ENCODE measurements at places on chromosomes 1 and 21. TPM values are rescaled to one million over a fixed set of nuclear protein-coding genes. Genes with fewer than 3 reads are reported as not detected.

DNA sequence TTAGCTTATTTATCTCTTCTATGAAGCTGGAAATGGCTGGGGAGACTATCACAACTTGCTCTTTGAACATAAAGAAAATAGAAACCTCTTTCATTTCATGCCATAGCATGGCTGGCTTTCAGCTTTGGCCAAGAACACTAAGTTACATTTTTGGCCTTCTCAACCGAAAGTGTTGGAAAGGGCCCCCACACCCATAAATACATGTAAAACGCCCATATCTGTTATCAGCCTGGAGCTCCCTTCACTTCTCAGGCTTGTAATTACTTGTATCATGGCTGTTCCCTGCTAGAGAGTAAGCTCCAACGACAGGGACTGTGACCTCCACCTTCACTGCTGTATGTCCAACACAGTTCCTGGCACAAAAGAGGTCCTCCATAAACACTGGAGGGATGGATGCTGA is 12.7 kb upstream of the EIF4G3 start:
- DNase-seq: no peak

- no peak for DNase-seq
These were observed 17.3 kb downstream of the LRRC42 start for GRCh38 chr1:53963460-53963859.

- no peak for DNase-seq
These were observed 33.9 kb upstream of the ZNF362 start for GRCh38 chr1:33222381-33222780.

DNA sequence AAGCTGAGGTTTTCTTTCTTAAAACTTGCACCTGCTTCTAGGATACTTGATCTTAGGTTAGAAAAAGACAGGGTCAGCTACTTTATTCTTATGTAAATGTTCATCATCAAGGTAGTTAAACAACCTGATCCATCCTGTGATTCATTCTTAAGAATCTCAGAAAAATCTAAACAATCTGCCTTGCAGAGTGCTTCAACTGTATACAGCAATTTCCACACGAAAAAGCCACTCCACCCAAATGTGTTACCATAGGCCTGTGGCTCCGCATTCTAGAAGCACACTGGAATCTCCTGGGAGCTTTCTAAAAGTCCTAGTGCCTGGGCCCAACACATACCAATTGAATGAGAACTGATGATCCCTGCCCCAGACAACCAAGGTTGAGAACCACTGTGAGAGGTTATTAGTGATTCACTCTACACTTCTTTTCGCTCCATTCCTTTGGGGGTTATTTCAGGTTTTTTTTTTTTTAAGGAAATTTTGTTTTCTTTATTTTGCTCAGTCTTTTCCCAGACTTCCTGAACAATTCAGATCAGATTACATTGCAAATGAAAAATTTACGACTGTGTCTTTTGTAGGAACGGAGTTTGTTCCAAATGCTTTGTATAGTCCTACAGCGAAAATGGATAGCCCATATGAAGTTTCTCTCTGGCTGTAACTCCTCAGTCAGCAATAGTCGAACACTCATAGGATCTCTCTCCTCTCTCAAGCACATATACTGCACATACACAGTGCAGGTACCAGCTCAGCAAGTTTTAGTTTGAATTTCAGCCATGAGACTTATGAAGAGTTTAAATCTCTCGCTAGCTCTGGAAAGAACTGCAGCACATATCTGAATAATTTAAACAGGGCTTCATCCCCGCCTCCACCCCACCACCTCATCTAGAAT is 16.1 kb downstream of the SMYD2 start:
- DNase-seq: no peak

DNA sequence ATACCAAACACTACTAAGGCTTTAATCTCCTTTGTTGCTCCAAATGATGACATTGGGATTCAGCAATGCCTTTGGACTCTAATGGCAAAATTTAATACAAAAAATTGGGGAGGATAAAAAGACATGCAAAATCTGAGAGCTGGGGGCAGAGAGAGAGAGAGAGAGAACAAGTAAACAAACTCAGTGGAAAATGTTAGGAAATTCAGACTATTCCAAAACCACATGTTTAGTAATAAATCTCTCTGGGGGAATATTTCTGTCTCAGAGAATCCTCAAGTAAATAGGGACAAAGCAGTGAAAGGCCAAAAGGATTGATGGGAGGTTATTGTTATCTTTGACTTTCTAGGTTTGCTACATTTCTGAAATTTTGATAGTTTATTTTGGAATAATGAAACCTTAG is 65.7 kb downstream of the PLA2G4A start:
- DNase-seq: no peak

Gene ESPN
- total RNA-seq: 1.1 TPM

GRCh38 chr21:46111193-46111571 is 13.3 kb downstream of the COL6A2 start:
- no peak for DNase-seq

GRCh38 chr1:175002910-175003517 is 3.3 kb downstream of the CACYBP start:
- DNase-seq: no peak

- DNase-seq: no peak
These were observed 212.4 kb upstream of the USP24 start for GRCh38 chr1:55427606-55428005.

Gene LY9
- 34.4 TPM for total RNA-seq

GRCh38 chr1:53729456-53730223 is 9.3 kb downstream of the GLIS1 start:
- no peak for DNase-seq

DNA sequence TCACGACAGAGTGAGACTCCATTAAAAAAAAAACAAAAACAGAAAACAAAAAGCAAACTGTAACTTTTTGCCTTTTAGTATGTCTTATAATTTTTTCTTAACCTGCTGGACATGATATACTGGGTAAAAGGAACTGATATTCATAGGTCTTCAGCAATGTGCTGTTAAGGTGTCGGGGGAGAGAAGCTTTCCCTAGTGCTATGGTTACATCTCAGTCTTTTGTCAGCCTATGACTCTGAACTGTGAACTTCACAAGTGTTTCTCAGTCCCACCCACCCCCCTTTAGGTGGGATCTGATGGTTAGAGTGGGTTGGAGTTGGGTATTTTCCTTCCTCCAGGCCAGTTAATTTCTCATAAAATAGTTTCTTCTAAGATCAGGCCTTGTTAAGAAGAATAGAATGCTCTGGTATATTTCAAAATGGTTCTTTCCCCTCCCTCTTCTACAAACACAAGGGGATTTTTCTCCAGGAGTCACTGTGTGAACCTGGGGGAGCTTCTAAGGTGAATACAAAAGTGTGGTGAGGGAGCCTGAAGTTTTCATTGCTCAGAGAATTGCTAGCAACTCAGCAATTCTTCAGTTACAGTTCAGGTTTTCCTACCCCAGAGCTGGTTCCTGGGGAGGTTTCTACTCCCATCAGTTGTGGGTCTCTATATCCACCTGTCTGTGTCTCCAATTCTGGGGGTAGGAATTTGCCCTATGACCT is 16.1 kb upstream of the EDARADD start:
- DNase-seq: no peak

Gene CYP4Z1
- total RNA-seq: not detected

GRCh38 chr1:224507771-224508523 is 73.3 kb upstream of the WDR26 start:
- DNase-seq: no peak

Gene NR1I3
- total RNA-seq: not detected

Gene ANGPTL3
- total RNA-seq: not detected

DNA sequence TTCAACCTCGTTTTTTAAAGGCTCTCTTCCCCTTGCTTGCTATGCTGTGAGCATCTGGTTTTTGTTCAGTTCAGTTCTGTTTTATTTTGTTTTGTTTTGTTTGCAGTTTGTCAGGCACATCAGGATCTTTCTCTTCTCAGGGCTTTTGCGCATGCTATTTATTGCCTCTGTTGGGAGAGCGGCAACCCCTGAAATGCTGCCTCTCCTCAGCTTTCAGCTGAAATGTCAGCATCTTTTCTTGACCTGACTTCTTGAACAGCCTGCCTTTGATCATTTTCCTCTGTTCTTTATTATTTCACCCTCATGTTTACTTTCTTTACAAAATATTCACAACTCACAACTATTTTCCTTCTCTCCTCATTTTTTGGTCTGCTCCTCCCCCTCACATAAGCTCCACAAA is 50.4 kb upstream of the RC3H1 start:
- no peak for DNase-seq

Gene NBPF11
- 24.2 TPM for total RNA-seq

GRCh38 chr1:89743788-89744187 is 77.0 kb upstream of the LRRC8D start:
- no peak for DNase-seq

DNA sequence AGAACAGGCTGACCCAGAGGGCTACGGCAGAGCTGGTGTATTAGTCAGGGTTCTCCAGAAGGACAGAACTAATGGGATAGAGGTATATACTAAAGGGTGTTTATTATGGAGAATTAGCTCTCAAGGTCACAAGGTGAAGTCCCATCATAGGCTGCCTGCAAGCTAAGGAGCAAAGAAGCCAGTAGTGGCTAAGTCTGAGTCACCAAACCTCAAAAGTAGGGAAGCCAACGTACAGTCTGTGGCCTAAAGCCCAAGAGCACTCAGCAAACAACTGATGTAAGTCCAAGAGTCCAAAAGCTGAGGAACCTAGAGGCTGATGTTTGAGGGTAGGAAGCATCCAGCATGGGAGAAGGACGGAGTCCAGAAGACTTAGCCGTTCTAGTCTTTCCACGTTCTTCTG is 179.2 kb downstream of the BACH1 start:
- no peak for DNase-seq

GRCh38 chr1:204569478-204569877 is 53.3 kb downstream of the MDM4 start:
- no peak for DNase-seq

Gene RGS1
- total RNA-seq: 343 TPM

Gene CASQ1
- total RNA-seq: not detected

DNA sequence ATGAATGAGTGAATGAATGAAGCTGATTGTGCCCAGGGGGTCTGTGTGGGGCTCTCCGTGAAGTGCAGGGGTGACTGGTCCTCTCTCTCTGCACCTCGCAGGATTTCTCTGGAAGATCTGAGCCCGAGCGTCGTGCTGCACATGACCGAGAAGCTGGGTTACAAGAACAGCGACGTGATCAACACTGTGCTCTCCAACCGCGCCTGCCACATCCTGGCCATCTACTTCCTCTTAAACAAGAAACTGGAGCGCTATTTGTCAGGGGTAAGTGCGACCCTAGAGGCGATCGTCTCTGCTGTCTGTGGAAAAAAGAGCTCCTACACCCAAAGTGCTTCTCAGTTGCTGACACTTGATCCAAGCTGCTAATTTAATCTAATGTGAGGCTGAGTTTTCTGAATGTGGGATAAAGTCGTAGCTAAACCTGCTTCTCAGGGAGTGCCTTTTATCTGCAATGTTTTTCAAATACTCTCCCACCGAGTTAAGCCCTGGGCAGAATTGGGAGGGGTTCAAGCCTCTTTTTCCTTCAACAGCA is 101.7 kb downstream of the HUNK start:
- peak; percentile 62 for DNase-seq

Gene MYCBP
- total RNA-seq: 8.9 TPM

DNA sequence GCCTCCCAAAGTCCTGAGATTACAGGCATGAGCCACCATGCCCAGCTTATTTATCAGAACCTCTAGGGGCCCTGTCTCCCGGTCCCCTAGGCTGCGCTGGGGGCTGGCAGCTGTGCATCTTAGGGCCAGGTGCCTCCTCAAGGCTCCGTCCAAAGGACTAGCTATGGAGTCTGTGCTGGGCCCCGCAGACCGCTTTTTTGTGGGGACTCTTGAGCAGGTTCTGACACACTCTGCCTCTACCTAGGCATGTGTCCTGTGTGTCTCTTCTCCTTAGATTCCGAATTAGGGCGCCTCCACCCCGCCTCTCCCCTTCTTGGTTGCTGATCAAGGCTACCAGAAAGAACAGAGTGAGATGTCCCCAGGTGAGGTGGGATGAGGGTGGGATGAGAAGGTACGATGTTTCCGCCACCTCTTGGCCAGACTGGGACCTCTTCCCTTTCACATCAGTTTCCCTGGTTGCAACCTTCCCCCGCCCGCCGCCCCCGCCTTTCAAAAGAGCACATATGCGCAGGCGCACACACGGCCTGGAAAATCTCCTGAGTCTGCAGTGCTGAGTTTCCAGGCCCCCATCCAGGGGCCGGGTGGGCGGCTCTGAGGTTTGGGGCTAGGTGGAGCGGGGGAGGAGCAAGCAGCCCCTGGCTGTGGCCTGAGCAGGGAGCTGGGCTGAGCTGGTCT is 5.0 kb upstream of the PTPN7 start:
- DNase-seq: peak; percentile 47

DNA sequence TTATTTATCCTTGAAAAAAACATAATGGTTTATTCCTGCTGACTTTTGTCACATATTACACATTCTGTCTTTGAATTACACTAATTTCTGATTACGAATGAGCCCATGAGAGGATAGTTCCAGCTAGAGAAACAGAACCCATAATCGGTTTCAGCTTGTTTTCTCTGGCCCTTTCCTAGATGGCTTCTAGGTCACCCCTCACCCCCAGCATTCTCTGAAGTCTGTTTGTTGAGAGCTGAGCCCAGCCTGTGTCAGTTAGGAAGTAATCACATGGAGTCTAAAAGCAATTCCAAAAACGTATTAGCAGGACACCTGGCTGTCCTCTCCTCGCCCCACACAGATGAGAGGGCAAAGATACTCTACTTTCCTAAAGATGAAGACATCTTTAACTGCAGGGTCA is 48.9 kb downstream of the KIAA1614 start:
- no peak for DNase-seq

GRCh38 chr1:57164584-57164983 is 198.8 kb upstream of the C8B start:
- no peak for DNase-seq
